ENCODE measurements at places on chromosomes 12 and 14.
A peak's percentile ranks its signal among the peaks of the same experiment; 100 is the strongest.

GRCh38 chr14:68685419-68686204, 107.3 kb downstream of the ZFP36L1 start:
- DNase-seq: no peak

- no peak for DNase-seq
These were observed 199.6 kb downstream of the CHST11 start for GRCh38 chr12:104656383-104656782.

- no peak for DNase-seq
These were observed 31.3 kb upstream of the TMEM263 start for GRCh38 chr12:106924268-106924861.

DNA sequence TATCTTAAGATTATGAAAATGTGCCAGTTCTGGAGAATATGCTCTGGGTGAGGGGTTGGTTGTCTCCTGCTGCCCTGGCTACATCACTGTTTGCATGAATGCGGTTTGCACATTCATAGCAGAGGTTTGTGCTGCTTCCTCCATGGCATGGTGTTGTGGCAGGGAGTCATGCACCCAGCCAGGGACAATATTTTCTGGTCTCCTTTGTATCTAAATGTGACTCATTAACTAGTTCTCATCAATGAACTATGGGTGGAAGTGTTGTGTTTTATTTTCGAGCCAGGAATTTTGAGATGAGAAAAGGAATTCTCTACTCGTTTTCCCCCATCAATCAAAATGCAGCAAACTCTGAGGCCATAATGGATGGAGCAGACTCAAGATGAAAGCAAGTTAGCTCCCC, 527.3 kb downstream of the SNAPC1 start:
- DNase-seq: no peak

DNA sequence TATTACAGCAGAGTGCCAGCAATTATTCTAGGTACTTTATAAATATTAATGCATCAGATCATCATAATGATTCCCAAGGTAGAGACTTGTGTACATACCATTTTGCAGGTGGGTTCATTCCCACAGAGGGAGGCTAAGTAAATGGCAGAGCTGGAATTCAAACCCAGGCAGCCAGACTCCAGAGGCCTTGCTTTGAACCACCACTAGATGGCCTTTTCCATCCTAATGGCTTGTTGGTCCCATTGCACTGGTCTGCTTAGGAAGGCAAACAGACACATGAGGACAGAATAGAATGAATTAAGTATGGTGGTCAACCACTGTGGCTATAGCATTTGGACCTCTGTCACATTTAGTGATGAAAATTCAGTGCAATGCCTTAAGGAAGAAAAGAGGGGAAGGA, 158.7 kb downstream of the METTL25 start:
- no peak for DNase-seq

DNA sequence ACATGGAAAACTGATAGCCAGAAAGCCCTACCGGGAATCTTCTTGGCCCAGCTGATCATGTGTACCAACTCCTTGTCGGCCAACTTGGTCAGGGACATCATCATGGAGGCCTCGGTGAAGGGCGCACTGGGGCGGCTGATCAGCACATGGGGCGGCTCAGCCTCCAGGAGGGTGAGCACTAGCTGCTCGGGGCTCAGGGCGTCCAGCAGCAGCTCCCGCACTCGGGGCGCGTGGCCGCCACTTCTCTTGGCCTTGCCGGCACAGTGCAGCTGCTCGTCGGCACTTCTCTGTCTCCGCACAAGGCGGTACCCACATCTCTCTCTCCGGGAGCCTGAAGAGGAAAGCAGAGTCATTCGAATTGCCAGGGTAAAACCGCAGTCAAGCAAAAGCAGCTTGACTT, 33.8 kb downstream of the ESR2 start:
- DNase-seq: no peak

- DNase-seq: no peak
These were observed 1397.2 kb downstream of the LRFN5 start for GRCh38 chr14:43003845-43004244.

DNA sequence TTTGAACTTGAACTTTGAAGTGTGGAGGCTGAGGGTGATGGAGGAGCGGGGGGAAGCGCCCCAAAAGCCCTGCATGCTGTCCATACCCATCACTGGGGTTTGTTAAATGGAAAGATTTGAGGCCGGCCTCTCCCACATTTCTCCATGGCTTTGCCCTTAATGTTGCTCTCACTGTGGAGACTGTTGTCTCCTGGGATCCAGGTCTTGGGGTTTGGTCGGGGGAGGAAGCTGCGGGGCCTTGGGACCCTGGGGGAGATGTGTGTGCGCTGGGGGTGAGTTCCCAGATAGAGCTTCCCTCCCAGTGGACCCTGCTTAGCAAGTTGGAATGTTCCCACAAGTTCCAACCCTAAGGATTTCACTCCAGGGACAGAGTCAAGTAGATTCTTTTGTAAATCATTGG, 28.0 kb upstream of the LRTM2 start:
- no peak for DNase-seq

GRCh38 chr12:93894391-93895088, 217.4 kb downstream of the CRADD start:
- DNase-seq: peak; percentile 41

GRCh38 chr14:50006141-50006540, 110.2 kb downstream of the VCPKMT start:
- DNase-seq: no peak

GRCh38 chr14:82872494-82872893, 1338.8 kb upstream of the SEL1L start:
- peak; percentile 34 for DNase-seq

GRCh38 chr14:89212386-89213235, 204.4 kb downstream of the FOXN3 start:
- no peak for DNase-seq

GRCh38 chr12:95718006-95718431, 72.5 kb downstream of the NTN4 start:
- DNase-seq: no peak

- no peak for DNase-seq
These were observed 301.4 kb upstream of the NOS1 start for GRCh38 chr12:117662620-117663395.

- peak; percentile 14 for DNase-seq
These were observed 139.5 kb downstream of the SMOC1 start for GRCh38 chr14:70018713-70019211.

- DNase-seq: peak; percentile 71
These were observed 21.3 kb upstream of the CD27 start for GRCh38 chr12:6423267-6424007.
